ENCODE measurements at places on chromosomes 3 and 15.

GRCh38 chr3:122662505-122662904 is 18.1 kb upstream of the PARP14 start:
- H3K27me3 ChIP-seq: peaks cover 30% of the 10 kb centered on the region
- no peak overlapping the region for H3K27ac ChIP-seq
- H3K4me1 ChIP-seq: peaks cover 5% of the 10 kb centered on the region
- no peak overlapping the region for H3K4me3 ChIP-seq
- no peak for DNase-seq

- no peak overlapping the region for H3K27ac ChIP-seq
- H3K4me1 ChIP-seq: no peaks in the 10 kb centered on the region
- H3K36me3 ChIP-seq: peaks cover 1% of the 10 kb centered on the region
- no peak overlapping the region for H3K4me3 ChIP-seq
- DNase-seq: no peak
These were observed 7.0 kb upstream of the TM4SF18 start for GRCh38 chr3:149340310-149340933.

DNA sequence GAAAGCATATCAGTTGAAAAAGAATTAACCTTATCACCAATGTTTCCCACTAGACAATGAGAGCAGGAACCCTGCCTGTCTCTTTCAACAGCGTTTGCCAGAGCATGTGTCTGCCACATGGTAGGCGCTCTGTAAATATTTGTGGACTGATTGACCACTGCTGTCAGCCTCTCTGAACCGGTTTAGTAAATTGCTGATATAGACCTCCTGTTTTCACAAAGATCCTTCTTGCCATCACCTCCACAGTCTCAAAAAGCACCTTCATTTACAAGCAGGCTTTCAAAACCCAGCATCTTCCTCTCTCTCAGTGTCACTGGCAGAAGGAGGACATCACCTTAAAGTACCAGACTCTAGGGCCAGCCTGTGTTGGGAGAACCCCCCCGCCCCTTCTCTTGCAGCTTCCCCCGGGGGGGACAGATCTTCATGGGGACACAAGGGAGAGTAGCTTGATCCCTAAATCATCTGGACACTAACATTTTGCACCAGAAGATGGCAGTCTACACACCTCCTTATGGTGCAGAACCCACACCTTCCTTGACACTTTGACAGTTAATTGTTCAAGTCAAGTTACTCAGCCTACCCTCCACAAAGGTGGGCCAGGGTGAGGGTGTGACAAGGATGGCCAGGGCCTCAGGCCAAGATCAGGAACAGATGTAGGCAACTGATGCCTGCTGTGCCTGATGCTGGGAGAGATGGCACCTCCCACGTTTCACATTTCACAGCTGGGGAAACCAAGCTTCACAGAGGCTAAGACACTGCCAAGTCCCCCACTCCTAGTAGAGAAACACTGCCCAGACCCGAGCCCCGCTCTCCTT is 37.8 kb upstream of the USP3 start:
- peaks cover 9% of the 10 kb centered on the region for H3K4me1 ChIP-seq
- no peak overlapping the region for H3K4me3 ChIP-seq
- DNase-seq: peak; percentile 48
- peaks cover 11% of the 10 kb centered on the region for H3K27me3 ChIP-seq
- no peaks in the 10 kb centered on the region for H3K36me3 ChIP-seq

DNA sequence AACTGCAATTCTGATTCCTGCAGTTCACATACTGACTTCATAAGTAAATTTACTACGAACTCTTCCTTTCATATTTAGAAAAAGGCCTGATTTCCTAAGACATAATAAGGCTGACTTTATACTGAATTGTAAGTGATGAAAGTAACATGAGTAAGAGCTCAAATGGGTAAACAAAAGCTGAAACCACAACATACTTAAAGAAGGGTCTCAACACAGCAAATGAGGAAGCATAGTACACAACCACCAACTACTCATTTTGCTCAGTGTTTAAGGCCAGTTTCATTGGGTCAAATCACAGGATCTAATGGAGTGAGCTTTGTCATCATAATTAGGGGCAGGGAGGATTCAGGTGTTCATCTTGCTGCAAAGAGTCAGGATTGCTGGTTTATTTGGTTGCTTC is 81.4 kb downstream of the SETD2 start:
- H3K36me3 ChIP-seq: peaks cover 47% of the 10 kb centered on the region
- no peak overlapping the region for H3K4me3 ChIP-seq
- peaks cover 14% of the 10 kb centered on the region for H3K4me1 ChIP-seq

DNA sequence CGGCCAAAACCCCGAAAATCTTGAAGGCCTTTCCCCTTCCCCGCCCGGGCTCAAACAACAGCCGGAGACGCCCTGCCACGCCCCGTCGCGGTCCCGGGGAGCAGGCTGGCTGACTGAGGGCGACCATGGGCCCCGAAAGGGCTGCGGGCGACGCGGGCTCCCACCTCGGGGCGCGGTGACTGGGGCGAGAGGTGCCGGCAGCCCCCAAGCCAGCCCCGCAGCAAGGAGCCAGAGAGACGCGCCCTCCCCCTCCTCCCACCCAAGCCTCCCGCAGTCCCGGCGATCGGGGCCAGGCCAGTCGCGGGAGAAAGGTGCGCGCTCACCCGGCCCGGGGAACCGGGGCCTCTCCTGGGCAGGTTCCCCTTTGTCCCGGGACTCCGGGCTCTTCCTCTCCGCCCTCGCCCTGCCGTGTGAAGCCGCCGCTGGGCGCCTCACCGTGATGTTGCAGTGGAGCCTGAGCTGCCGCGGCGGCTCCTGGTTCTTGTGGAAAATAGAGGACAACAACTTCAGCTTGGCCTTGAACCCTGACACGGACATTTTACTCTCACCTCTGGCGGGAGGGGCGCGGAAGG is 30.6 kb upstream of the ZSCAN2 start:
- peaks cover 9% of the 10 kb centered on the region for H3K4me1 ChIP-seq
- peak overlapping the region; percentile 87 for H3K27ac ChIP-seq
- H3K27me3 ChIP-seq: peaks cover 5% of the 10 kb centered on the region
- H3K36me3 ChIP-seq: peaks cover 8% of the 10 kb centered on the region

DNA sequence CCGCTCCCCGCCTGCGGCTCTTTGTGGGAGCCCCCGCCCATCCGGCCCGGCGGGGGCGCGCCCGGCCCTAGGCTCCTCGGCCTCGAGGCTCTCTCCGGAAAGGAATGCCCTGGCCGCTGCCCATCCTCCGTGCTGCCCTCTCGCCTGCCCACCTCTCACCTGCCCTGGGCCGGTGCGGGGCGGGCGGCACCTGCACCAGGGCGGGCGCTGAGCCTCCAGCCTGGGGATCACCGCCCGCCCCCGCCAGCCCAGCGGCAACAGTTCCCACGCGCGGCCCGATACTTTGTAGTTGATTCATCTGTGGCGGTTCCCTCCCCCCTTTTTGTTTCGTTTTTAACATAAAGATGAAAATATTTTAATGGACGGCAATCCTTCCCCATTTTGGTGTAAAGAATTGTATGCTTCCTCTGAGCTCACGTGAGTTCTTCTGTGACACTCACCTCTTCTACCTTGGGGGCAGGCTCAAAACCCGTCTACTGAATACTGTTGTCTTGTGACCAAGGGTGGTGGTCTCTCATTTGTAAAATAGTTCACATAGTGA is 1.9 kb downstream of the KLF13 start:
- peak overlapping the region; percentile 97 for H3K4me3 ChIP-seq
- no peak for DNase-seq
- H3K4me1 ChIP-seq: peaks cover 51% of the 10 kb centered on the region
- H3K27ac ChIP-seq: peak overlapping the region; percentile 96
- H3K36me3 ChIP-seq: peaks cover 15% of the 10 kb centered on the region

- DNase-seq: no peak
- no peaks in the 10 kb centered on the region for H3K4me1 ChIP-seq
- no peaks in the 10 kb centered on the region for H3K36me3 ChIP-seq
- H3K27ac ChIP-seq: no peak overlapping the region
- peaks cover 3% of the 10 kb centered on the region for H3K27me3 ChIP-seq
- H3K4me3 ChIP-seq: no peak overlapping the region
These were observed 98.3 kb upstream of the ALDH1A3 start for GRCh38 chr15:100781061-100781960.

- peak overlapping the region; percentile 14 for H3K4me3 ChIP-seq
- no peaks in the 10 kb centered on the region for H3K27me3 ChIP-seq
- H3K4me1 ChIP-seq: peaks cover 76% of the 10 kb centered on the region
- no peak for DNase-seq
- peaks cover 18% of the 10 kb centered on the region for H3K36me3 ChIP-seq
- H3K27ac ChIP-seq: peak overlapping the region; percentile 73
These were observed 502.9 kb downstream of the FOXP1 start for GRCh38 chr3:71080517-71081083.

DNA sequence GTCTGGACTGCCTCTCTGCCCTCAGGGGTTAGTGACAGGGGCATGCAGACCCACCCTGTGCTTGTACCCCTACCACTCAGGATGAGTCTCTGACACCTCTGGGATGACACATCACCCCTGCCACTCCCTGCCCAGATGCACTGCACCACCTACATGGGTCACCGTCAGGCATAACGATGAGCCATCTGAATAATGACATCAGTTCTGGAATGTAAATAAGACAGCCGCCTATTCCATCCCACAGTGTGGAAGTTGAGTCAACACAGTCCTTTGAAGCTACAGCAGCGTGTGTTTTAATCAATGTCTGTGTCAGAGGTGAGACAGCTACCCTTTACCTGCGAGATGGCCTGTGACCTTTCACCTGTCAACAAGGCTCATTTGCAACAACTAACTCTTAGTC is 268.7 kb upstream of the ARRDC4 start:
- no peak overlapping the region for H3K4me3 ChIP-seq
- no peaks in the 10 kb centered on the region for H3K4me1 ChIP-seq
- H3K27me3 ChIP-seq: no peaks in the 10 kb centered on the region
- no peak overlapping the region for H3K27ac ChIP-seq
- DNase-seq: no peak

GRCh38 chr3:100496711-100497261 is 4.4 kb downstream of the TMEM45A start:
- H3K4me1 ChIP-seq: peaks cover 3% of the 10 kb centered on the region
- peaks cover 33% of the 10 kb centered on the region for H3K27me3 ChIP-seq
- H3K36me3 ChIP-seq: no peaks in the 10 kb centered on the region
- DNase-seq: no peak

- H3K4me1 ChIP-seq: no peaks in the 10 kb centered on the region
- H3K36me3 ChIP-seq: no peaks in the 10 kb centered on the region
- H3K4me3 ChIP-seq: no peak overlapping the region
- DNase-seq: no peak
- H3K27me3 ChIP-seq: no peaks in the 10 kb centered on the region
- H3K27ac ChIP-seq: no peak overlapping the region
These were observed 260.1 kb upstream of the ARL6 start for GRCh38 chr3:97504463-97504862.

DNA sequence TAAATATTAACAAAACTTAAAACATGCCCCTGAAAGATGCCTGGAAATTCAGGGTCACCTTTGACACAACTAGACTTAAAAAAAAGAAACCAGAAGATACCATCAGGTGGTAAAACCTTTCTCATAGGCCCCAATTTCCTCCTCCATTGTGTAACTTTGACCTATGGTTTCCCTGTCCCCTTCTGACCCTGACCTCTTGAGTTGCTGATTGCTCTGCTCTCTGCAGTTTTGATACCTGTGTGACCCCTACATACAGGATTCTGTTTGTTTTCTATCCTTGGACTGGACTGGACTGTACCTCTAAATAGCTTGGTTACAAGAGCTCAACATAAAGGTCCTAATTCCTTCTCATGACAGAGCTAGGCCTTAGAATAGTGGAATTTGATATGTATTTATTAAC is 220.6 kb downstream of the ZIC4 start:
- no peak overlapping the region for H3K4me3 ChIP-seq
- no peaks in the 10 kb centered on the region for H3K4me1 ChIP-seq
- no peak overlapping the region for H3K27ac ChIP-seq

DNA sequence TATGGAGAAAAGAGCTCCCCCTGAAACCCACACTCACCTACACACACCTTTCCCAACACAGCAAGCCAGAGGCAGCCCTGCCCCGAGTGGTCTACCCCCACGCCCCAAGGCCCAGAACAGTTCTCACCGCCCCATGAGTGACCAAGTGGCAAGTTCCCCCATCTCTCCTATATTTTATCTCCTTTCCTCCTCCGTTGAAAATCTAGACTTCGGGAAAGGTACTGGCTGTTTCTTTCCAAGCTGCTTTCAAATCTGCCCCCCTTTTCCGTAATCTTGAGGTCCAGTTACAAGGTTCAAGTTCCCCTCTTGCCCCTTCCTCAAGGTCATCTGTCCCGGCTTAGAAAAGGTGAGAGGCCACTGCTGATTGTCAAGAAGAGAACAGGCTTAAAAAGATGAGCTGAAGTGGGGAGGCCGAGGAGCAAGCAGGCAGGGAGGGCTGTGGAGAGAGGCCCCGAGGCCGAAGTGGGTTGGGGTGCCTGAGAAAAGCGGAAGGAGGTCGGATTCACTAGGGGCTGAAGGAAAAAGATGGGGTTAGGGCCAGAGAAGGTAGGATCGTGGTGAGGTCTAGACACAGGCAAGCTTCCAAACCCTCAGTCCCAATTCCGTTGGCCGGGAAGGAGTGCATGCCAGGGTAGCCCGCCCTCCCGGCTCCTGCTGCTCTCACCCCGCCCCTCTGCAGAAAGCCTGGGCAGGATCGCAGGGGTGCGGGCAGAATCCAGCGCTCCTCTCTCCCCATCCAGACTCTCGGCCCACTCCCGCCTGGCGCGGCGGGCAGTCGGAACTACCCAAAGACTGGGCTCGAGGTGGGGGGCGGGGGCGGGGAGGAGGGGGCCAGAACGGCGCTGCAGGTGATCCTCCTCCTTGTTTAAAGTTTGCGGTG is 1.7 kb downstream of the SEMA5B start:
- no peak overlapping the region for H3K27ac ChIP-seq
- H3K36me3 ChIP-seq: peaks cover 3% of the 10 kb centered on the region
- DNase-seq: peak; percentile 35
- peaks cover 84% of the 10 kb centered on the region for H3K27me3 ChIP-seq
- peak overlapping the region; percentile 66 for H3K4me3 ChIP-seq
